ENCODE measurements at places on chromosomes 7 and 10.

DNA sequence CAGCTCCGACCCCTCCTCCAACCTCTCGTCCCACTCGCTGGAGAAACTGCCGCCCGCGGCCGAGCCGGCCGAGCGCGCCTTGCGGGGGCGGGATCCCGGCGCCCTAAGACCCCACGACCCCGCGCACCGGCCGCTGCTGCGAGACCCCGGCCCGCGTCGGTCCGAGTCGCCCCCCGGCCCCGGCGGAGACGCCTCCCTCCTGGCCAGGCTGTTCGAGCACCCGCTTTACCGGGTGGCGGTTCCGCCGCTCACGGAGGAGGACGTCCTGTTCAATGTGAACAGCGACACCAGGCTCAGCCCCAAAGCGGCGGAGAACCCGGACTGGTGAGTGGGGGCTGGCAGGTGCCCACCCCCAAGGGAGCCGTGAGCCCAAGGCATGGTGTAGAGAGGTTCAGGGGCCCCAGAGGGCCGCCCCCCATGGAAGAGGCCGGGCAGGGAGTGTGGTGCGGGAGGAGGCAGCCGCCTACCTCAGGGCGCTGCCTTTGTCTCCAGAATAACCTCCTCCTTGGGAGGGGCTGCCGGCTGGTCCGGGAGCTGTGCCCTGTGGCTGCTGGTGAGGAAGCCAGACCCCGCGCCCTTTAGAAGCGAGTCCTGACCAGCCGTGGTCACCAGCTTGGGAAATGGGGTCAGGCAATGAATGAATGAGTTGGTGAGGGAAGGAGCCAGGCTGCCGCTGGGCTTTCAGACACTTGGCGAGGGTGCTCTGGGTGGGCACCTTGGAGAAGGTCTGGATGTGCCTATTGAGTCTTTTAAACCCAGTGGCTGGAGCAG, 1.3 kb downstream of the FAM20C start:
- DNase-seq = no peak

GRCh38 chr7:24922099-24922773, 57.7 kb downstream of the OSBPL3 start:
- DNase-seq = no peak

DNA sequence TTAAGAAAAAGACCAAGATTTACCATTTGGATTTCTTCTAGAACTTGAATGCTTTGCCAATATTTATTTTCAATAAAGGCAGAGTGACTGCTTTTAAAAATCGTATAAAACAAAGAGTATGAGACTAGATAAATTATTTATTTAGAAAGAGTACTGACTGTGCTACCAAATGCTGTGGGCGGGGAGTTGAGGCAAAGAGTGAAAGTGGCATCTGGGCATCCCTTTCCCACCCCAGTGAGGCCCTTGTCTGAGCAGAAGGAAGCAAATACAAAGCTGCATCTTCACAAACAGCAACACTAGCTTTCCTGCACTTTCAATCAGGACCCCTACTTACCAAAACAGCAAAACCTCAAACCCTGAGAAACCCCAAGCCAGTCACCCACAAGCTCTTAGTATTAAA, 34.9 kb downstream of the ITGB1 start:
- DNase-seq = no peak

- no peak for DNase-seq
Measured at GRCh38 chr7:111045449-111045848, 45.5 kb upstream of the LRRN3 start.

DNA sequence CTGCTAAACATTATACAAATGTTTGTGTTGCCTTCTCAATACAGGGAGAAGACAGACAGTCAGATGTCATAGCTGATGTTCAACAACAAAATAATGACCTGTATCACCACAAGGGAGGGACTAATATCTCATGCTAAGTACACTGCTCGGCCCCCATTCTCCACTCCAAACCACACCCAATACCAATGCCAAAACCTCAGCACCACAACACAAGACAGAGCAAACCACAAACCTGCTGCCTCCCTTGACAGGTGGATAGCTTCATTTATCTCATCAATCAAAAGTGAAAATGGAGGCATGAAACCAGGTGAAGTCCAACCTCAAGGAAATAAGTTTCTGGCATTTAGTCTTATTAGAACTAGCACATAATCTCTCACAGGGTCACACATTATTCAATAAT, 109.5 kb downstream of the PARD3 start:
- no peak for DNase-seq

GRCh38 chr10:112637901-112638300, 190.9 kb downstream of the VTI1A start:
- no peak for DNase-seq

- no peak for DNase-seq
Measured at GRCh38 chr10:132615341-132616169, 78.0 kb downstream of the INPP5A start.

- peak; percentile 76 for DNase-seq
Measured at GRCh38 chr10:131997366-131998049, 15.8 kb upstream of the BNIP3 start.

DNA sequence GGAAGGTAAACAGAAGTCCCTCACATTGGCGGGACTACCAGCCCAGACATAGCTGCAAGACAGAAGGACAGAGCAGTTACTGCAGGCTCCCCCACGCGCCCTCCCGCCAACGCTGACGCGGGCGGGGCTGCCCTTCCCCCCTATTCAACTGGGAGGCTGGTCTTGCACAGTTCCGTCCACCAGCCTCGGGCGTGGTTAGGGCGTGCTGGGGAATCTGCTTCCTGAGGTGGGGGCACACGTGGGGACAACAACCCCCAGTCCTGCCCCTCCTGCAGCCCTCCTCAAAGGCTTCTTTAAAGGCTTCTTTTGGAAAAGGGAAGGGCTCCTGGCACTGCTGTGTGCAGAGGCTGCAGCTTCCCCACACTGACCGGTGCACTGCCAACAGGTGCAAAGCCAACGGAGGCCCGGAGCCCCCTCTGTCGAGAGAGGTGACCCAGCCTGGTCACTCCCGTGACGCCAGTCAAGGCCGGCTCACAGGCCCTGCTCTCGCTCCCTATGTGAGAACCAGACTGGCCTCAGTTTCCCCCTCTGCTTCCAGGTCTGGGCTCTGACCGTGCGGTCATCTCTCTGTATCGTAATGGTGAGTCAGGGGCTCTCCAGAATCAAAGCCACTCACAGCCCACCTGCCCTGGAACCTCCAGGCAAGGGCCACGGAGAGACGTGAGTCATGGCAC, 126.0 kb downstream of the EBF3 start:
- DNase-seq = no peak

DNA sequence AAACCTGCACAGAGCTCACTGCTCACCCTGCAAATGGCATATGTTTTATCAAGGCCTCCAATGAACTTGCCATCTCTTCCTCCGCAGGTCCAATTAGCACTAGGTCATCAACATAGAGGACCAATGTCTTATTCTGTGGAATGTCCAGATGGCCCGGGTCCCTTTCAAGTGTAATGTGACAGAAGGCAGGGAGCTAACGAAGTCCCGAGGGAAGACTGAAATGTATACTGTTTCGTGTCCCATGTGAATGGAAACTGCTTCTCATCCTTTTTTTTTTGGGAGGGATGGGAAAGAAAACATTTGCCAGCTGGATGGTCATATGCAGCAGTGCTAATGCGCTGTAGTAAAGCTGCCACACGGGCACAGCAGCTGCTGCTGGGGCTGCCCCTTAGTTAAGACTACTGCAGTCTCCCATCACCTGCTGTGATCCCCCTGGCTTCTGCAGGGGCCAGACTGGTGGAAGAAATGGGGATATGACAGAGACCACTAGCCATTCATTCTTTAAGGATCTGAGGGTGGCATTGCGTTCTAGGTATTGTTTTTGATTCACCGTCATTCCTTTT, 61.7 kb upstream of the CCNY start:
- no peak for DNase-seq

DNA sequence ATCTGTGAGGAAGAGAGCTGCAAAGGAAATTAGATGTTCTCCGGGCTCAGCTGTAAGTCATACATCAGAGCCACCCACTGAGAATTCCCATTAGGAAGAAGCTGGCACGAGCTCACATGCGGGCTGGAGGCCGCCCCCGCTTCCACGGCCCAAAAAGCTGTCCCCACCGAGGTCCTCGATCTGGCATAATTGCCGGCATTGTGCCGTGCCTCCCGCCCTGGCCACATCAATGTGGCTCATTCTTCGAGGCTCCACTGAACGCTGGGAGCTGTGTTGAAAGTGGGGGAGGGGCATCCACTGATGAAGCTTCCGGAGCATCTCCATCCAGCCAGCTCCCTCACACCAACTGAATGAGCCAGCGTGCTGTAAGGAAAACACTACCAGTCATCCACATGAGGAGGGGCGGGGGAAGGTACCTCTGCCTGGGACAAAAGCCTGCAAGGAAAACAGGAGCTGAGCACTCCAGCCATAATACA, 173.1 kb downstream of the PTPRN2 start:
- DNase-seq = no peak

GRCh38 chr10:86366033-86366901, at the start of gene GRID1:
TSS of gene GRID1 (minus strand) at chr10:86366795.
- no peak for DNase-seq

DNA sequence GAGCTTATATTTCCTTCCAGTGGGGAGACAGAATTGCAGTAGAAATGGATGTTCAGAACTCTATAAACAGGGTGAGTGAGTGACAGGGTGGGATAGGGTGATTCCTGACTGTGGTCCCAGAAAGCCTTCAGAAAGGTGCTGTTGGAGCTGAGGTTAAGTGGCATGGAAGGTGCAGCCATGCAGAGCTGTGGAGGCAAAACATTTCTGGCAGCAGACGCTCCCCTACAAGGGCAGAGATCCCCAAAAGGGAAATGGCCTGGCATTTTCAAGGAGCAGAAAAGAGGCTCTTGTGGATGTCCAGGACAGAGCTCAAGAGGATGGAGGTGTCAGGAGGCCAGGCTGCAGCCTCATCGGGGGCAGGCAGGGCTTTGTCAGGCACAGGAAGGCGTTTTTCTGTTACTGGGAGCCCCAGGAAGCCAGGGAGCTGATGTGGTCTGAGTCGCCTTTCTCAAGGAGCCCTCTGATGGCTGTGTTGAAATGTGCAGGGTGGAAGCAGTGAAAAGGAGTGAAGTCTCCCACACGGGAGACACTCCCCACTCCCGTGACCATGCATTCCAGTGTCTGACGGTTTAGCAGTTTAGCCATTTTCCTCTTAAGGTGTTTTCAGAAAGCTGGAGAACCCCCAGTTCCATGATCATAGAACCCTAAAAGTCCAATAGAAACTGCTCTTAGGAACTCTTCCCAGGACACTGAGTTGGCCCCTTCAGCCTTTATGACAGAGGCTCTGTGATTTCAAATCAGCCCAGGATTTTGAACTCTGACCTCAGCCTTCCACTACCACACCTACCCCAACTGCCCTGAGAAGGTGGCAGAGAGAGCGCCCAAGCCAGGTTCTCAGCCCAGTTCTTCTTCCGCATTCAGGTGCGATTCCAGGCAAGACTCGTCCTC, 96.2 kb downstream of the C10orf105 start:
- DNase-seq = no peak
